ENCODE measurements at places on chromosomes 7 and 10.

GRCh38 chr10:113096128-113096996 lies 146.3 kb downstream of the TCF7L2 start:
- DNase-seq: no peak

DNA sequence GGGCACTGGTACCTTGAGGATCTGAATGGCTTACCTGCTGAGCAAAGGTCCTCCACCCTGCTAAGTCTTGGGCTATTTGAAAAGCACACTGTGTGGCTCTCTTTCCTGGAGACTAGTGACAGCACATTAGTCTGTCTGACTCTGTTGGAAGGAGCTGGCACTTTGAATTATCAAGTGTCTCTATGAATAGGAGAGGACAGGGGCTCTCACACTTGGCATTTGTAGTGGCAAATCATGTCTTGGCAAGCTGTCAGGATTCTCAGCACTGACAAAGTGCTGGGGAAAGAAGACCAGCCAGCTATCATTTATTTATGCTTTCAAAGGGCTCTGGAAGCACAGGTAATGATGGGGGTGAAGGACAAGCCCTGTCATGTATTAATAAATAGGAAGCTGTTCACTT lies 62.8 kb downstream of the MTPN start:
- no peak for DNase-seq

DNA sequence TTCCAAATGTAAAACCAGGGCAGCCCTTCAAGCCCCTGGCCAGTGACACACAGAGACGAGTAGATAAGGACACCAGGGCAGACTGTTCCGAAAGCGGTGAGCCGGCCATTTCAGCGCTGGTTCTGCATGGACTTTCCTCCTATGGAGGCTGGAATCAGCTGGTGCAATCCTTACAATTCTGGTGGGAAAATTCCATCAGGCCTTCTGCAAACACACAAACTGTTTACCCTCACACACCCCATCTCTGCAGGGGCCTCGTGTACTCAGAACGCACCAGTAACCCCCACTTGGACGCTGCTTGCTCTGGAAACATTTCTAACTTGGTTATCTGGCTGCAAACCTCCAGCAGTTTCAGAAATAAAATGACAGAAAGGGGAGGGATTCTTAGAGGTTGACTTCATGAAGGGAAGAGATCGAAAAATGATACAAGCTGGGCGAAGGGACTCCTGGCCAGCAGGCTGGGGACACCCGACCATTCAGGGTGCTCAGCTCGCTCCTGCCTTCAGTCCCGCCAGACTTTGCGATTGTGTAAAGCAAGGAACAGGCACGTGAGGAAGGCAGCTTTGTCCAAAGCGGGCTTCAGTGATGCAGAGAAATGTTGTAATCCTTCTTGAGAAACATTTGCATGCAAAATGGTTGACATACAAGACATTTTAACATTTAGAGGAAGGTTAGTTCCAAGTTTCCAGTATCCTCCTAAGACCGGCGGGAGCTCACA lies 19.7 kb upstream of the SHH start:
- no peak for DNase-seq

DNA sequence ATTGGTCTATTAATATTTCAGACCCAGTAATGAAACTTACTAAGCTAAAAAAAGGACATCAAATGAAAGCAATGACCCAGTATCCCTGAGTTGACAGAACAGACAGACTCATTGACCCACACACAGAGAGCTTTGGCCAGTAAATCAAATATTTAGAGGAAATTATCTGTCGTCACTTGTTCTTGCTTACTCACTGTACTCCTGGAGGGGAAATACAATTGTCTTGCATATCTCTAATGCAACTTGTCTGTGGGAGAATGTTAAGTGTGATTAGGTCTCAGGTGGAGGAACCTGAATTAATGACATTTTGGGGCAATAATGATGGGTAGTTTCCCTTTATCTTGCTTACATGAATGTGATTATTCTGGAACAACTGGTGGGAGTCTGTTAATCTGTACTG lies 80.4 kb downstream of the CUBN start:
- DNase-seq: no peak

- DNase-seq: no peak
Measured at GRCh38 chr7:12569673-12570072, 847 bp upstream of the SCIN start.

- no peak for DNase-seq
Measured at GRCh38 chr7:77626586-77627308, 69.5 kb upstream of the RSBN1L start.

GRCh38 chr10:15849316-15849715 lies 11.0 kb downstream of the MINDY3 start:
- no peak for DNase-seq

All from OCI-LY7 (cell line).